Hepatocyte (in vitro differentiated cells): ENCODE measurements at places on chromosomes 5 and 9. TPM values are rescaled to one million over a fixed set of nuclear protein-coding genes. Genes with fewer than 3 reads are reported as not detected.

The MROH2B gene
- not detected in 2 replicates for total RNA-seq

- no peak for DNase-seq
Measured at GRCh38 chr5:154112255-154112654, 73.5 kb downstream of the MFAP3 start.

DNA sequence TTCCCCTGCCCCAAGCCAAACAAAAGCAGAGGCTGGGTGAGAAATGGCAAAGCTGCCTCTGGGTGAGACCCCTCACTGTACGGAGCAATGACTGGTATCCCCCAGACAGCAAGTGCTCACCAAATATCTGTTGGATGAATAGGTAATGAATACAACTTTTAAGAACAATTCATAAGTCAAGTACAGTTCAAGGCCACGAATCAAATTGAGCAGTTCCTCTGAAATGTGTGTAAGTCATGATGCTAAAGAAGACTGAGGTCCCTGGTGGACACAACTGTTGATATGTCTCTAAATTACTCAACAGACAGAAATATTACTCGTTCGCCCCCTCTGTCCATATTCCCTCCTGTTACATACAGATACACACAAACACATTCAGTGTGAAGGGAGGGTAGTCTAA is 160.7 kb downstream of the GLIS3 start:
- no peak for DNase-seq

GRCh38 chr5:17452936-17453335 is 45.1 kb upstream of the TAF11L2 start:
- no peak for DNase-seq

GRCh38 chr5:86977190-86977589 is 290.5 kb upstream of the RASA1 start:
- no peak for DNase-seq

DNA sequence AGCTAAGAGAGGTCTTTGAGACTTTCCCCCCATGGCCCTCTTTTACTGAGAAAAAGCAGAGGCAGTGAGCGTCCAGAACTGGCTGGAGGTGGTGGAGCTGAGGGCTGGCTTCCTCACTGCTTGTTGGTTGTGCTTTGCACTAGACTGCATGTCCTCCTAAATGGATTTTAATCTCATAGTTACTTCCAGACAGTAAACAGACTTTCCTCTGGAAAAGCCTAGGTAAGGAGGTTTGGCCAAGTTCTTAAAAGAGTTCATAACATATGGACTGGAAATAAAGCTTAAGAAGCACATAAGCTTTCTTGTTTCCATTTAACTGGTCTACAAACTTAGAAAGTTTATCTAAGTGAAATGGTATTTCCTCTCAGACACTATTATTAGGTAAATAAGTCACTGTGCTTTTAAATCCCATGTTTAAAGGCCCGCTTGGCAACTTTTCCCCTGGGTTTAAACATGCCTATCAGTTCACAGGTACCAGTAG is 2.0 kb downstream of the ASPN start:
- DNase-seq = peak; percentile 46

GRCh38 chr9:97508852-97509251 is 7.4 kb downstream of the TMOD1 start:
- DNase-seq = no peak

GRCh38 chr5:38453506-38453905 is 102.9 kb downstream of the LIFR start:
- DNase-seq = no peak

DNA sequence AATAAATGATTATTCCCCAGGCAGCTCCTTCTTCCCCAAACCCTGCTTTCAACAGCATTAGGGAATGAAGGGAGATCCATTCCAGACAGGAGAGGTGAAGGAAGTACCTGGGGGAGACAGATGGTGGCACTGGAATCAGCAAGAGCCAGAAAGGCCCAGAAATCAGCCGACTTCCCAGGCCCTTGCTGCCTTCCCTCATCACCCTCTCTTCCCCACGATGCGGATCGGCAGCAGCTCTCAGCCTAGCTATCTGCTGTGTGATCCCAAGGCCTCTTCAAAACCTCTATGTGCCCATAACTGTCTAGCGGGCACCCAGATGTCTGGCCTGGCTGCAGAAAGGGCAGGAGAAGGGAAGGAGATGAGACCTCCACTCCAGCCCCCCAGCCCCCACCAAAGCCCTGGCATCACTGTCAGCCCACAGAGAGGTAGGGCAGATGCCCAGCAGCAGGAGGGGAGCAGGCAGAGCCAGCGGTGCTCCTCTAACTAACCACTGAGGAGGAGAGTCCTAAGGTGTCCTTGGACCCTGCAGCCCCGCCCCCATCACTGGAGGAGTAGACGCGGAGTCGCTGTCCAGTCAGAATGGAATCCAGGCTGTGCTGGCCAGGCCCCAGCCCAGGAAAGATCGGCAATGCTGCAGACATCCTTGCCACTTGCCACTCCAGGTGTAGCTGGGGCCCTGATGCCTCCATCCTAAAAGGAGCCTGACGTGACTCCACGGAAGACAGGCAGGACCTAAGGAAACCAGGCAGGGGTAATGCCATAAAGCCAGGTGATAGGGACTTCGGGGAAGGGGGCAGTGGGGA is 12.7 kb downstream of the CNTFR start:
- peak; percentile 75 for DNase-seq
